NCI-H345 (cell line): ENCODE measurements at places on chromosomes 5 and 9.
A peak's percentile ranks its signal among the peaks of the same experiment; 100 is the strongest.

DNA sequence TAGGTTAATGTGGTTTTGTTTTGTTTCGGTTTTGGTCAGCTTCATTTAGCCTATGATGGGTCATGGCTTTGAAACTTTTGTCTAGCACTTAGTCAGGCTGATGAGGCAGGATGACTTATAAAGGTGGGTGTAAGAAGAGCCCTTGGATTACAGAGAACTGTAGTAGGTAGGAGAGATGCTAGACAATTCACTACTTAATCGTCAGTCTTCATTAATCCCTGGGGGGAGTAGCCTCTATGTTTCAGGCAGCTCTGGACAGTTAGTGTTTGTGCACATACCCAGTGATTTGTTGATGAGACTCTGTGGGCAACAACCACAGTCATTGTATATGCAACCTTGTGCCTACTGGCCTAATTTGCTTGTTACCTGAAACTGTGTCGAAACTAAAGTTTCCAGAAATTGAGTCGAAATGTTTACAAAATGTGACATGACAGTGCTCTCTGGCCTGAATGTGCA is 113.3 kb downstream of the MTREX start:
- DNase-seq, result no peak

DNA sequence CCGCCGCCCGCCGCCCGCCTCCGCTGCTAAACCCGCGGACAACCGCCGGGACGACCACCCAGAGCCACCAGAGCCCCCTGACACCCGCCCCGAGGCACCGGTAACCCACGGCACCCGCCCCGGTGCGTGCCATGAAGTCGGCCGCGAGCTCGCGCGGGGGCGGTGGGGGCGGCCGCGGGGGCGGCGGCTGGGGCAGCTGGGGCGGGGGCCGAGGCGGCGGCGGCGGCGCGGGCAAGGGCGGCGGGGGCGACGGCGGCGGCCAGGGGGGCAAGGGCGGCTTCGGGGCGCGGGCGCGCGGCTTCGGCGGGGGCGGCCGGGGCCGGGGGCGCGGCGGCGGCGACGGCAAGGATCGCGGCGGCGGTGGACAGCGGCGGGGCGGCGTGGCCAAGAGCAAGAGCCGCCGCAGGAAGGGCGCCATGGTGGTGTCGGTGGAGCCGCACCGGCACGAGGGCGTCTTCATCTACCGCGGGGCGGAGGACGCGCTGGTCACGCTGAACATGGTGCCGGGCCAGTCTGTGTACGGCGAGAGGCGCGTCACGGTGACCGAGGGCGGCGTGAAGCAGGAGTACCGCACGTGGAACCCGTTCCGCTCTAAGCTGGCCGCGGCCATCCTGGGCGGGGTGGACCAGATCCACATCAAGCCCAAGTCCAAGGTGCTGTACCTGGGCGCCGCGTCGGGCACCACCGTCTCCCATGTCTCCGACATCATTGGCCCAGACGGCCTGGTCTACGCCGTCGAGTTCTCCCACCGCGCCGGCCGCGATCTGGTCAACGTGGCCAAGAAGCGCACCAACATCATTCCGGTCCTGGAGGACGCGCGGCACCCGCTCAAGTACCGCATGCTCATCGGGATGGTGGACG is 499 bp downstream of the FBLL1 start:
- peak; percentile 18 for DNase-seq

DNA sequence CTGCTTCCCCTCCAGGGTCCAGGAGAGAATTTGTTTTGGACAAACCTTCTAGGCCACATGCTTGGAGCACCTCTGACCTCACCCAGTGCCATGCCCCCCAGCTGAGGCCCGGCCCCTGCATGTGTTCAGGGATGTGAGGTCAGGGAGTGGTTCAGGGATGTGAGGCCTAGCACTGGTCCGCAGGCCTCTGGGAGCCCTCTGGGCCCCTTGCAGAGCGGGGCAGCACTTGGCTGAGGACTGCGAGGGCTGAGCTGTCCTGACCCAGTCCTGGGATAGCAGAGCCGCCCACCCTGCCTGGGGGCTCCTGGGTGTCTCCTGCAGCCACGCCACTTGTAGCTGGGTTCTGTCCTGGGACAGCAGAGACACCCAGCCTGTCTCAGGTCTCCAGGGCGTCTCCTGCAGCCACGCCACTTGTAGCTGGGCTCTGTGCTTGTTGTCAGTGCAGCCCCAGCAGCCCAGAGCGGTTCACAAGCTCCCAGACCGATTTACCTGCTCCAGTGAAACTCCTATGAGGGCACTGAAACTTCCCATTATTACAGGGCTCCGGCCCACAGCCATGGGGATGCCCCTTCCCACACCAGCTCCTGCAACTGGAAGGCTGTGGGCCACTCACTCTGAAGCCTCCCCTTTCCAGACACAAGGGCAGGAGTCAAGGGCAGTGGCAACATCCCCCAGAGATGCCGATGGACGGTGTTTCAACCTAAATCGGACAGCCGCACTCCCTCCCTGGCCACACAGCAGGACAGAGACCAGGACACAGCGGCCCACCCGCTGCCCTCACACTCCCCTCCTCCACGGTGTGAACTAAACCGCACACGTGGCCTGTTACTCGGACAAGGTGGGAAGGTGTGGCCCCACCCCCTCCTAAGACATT is 5.4 kb upstream of the CEP72 start:
- no peak for DNase-seq

GRCh38 chr5:118552146-118552545 is 436.2 kb downstream of the DTWD2 start:
- no peak for DNase-seq

DNA sequence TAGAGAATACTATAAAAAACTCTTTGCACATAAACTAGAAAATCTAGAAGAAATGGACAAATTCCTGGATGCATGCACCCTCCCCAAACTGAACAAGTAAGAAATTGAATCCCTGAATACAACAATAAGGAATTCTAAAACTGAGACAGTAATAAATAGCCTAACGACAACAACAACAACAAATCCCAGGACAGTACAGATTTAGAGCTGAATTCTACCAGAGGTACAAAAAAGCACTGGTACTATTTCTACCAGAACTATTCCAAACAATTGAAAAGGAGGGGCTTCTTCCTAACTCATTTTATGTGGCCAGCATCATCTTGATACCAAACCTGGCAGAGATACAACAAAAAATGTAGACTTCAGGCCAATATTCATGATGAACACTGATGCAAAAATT is 394.4 kb upstream of the RORB start:
- no peak for DNase-seq

DNA sequence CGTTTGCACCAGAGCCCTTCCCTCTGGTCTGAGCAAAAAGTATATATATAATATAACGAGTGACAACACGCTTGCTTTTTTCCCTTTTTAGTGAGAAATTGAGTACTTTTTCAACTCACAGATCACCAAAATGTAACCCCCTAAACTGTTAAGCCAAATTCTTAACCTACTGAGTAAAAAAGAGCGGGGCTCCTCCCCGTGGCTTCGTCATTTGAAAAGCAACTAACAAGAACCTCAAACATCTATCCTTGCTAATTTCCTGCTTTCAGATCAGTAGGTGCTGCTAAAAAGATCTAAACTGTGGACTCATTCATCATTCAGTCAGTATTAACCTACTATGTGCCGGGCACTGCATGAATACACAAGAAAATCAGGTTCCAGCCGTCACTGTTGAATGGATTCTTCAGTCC is 1.0 kb upstream of the PTBP3 start:
- no peak for DNase-seq

- no peak for DNase-seq
Measured at GRCh38 chr5:152125661-152126205, 201.1 kb upstream of the GLRA1 start.
